ENCODE measurements at places on chromosomes 12 and 14.

DNA sequence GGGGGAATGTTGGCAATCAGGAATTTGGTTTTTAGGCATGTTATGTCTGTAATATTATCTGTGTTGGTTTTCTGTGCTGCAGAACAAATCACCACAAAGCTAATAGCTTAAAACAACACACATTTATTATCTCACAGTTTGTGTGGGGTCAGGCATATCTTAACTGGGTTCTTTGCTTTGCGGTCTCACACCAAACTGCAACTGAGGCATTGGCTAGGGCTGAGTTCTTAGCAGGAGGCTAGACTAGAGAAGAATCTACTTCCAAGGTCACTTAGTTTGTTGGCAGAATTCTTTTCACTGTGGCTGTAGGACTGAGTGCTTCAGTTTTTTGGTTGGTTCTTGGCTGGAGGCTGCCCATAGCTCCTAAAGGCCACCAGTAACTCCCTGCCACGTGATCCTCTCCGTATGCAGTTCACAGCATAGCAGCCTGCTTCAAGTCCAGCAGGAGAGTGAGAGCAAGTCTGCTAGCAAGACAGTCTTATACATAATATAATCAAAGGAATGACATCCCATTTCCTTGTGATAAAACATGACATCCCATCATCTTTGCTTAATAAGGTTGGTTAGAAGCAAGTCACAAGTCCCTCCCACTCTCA is 21.6 kb downstream of the ATF1 start:
- DNase-seq = no peak

DNA sequence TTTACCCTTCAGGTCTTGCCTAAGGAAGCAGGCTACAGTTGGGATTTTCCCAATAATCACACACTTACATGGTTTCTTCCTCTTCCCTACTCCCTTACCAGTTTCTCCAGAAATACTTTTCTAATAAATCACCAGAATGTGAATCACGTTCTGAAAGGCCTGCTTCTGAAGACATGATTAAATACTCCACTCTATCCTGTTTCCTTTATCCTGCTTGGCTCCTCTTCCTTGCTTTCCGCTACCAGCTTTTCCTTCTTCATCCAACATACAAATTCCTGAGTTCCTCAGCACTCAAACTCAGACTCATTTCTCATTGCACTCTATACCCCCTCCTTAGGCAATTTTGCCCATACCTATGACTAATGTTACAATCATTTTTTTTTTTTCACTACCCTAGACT is 118.3 kb downstream of the MGAT4C start:
- no peak for DNase-seq

- DNase-seq = peak; percentile 14
Observed at GRCh38 chr12:70267550-70267949, 24.3 kb downstream of the CNOT2 start.

GRCh38 chr14:88937706-88938105 is 113.3 kb downstream of the TTC8 start:
- DNase-seq = no peak

- DNase-seq = no peak
Observed at GRCh38 chr14:66143387-66144112, 342.6 kb upstream of the CCDC196 start.

DNA sequence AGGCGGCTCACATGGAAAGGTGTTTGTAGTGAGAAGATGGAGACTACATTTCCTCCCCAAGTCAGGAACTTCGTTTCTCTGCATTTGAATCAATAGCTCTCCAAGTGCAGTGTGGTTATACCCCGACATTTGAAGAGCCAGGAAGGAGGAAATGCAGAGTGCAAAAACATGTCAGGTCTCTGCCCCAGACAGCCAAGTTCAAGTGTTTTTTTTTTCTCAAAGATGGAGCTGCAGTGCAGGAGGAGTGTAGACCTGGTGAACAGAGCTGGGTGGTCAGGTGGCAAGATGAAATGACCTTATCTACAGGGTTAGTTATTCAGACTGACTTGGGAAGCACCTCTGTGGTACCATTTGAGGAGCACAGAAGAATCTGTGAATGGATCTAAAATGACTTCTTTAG is 21.3 kb downstream of the MLXIP start:
- DNase-seq = no peak

- DNase-seq = peak; percentile 64
Observed at GRCh38 chr14:95515596-95516552, 576 bp downstream of the SYNE3 start.

DNA sequence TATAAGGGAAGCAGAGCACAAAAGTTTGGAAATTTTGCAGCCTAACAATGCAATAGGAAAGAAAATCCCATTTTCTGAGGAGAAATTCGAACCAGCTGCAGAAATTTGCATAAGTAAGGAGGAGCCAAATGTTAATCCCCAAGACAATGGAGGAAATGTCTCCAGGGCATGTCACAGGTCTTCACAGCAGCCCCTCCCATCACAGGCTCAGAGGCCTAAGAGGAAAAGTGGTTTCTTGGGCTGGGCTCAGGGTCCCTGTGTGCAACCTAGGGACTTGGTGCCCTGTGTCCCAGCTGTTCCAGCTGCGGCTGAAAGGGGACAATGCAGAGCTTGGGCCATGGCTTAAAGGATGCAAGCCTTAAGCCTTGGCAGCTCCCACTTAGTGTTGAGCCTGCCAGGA is 190.0 kb downstream of the MDGA2 start:
- DNase-seq = no peak

DNA sequence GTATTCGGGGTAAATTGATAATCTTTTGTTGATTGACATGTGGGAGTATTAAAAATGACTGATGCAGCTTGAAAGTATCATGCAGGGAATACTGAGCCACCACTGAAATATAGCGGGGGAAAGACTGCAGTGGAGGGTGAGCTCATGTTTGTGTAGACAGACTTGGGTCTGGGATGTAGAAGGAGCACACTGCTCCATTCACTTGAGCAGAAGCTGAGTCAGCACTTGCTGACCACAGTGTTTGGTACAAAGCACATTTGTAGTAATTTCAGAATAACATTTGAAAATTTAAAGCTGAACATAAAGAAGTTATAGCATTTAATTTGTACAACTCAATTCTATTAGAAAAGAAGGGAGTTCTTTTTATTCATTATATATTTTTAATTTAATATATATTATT is 304.3 kb upstream of the PRICKLE1 start:
- no peak for DNase-seq

DNA sequence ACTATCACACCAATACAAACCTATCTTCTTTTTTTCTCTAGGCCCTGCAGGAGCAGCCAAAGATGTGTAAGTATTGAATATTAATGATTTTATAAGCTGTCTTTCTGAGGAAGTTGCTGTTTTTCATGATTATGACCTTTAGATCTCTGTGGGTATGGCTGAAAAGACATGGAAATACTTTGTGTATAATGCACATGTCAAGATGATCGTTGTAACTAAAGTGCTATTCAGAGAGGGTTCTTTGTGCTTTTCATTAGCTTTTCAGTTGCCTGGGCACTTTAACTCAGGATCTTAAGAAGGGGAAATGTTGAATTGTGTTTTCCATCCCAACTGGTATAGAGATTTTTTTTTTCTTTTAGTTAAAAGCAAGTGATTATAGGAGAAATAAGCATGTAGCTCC is 18.1 kb downstream of the C12orf75 start:
- DNase-seq = no peak

DNA sequence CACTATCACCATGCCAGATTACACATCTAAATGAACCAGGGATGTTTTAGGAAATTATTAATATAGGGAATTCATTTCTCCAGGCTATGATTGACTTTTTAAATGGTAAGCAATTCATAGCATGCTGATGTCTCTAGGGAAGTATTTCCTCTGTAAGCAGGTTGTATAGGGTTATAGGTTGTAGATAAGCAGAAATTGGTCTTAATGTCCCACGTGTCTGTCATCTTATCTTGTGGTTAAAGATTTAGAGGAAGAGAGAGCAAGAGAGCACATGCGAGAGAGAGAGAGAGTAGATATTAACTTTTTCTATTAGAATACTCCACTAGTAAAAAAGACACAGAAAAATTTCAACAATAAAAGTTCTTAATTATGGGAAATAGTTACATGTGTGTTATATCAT is 32.6 kb downstream of the TRHDE start:
- no peak for DNase-seq

GRCh38 chr14:90781344-90781761 is 34.9 kb downstream of the TTC7B start:
- no peak for DNase-seq

- DNase-seq = no peak
Observed at GRCh38 chr12:108234158-108234557, 105.0 kb downstream of the CMKLR1 start.

DNA sequence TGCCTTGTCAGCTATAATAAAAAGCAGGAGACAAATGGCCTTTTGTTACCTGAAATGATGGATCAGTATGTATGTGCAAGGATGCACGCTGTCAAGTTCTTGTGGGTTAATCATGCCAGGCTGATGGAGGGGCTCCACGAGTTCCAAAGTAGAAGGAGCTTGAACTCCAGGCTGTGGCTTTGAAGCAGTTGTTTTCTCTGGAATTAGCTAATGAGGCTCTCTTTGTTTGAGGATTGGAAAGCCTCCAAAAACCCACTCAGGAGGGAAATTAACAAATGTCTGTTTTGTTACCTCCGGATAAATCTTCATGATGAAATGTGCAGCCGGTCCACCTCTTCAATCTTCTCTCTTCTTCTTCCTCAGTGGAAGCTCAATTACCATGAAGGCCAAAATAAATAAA is 605.5 kb downstream of the DIO2 start:
- DNase-seq = peak; percentile 95

DNA sequence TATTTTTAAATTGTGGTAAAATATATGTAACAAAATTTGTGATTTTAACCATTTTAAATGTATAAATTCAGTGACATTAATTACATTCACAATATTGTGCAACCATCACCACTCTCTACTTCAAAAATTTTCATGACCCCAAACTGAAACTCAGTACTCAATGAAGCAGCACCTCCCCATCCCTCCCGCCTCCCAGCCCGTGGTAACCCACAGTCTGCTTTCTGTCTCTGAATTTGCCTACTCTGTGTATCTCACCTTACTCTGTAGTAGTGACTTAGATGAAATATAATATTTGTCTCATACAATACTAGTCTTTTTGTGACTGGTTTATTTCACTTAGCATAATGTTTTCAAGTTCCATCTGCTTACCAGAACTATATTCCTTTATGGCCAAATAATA is 36.2 kb downstream of the EML1 start:
- DNase-seq = no peak

DNA sequence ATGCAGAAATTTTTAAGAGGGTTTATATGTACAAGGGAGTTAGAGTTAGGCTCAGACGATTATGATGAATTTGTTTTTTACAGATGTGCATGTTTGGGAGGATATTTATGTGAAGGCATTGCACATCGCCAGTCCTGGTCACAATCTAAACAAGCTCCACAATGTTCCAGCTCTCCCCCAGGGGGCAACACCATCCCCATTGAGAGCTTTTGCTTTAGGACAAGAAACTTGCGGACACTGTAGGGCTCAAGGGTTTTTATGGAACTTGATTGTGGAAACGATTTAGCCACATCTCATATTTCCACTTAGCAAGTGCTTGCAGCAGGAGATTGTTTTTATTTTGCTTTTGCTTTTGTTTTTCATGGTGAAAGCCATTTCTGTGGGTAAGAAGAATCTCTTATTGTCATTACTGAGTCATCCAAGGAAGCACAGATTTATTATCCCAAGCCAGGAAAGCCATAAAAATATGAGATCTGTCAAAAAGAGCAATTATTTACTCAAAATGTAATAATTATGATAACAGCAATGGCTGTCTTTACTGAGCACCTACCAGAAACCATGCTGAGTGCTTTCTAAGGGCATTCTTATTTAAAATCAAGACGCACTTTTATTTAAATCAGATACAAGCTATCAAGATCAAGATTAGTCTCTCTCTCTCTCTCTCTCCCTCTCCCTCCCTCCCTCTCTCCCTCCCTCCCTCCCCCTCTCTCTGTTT is 276.7 kb upstream of the SRRM4 start:
- DNase-seq = no peak

GRCh38 chr12:131242741-131243496 is 289.2 kb downstream of the ADGRD1 start:
- DNase-seq = no peak

DNA sequence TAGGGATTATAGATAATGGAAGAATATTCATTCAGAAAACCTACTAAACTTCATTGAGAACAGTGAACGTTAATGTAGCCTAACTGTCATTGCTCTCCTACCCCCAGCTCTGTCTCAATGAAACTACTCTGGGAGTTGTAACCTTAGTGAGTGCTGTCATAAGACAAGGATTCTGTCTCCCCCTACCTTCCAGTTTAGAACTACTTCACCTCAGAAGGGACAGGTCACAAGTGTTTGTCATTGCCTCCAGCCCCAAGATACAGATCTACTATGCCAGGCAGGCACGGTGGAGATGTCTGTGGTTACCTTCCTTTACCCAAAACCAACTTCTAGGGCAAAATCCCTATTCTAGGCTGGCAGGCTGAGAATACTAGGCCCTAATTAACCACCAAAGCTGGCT is 833.1 kb upstream of the SEL1L start:
- no peak for DNase-seq

- DNase-seq = no peak
Observed at GRCh38 chr14:72532686-72533454, 361.0 kb downstream of the DPF3 start.

- DNase-seq = no peak
Observed at GRCh38 chr14:68649476-68650189, 143.2 kb downstream of the ZFP36L1 start.

- DNase-seq = no peak
Observed at GRCh38 chr12:47017901-47018475, 61.4 kb upstream of the PCED1B start.

GRCh38 chr12:57744194-57744776 is 554 bp upstream of the TSPAN31 start:
- peak; percentile 79 for DNase-seq

DNA sequence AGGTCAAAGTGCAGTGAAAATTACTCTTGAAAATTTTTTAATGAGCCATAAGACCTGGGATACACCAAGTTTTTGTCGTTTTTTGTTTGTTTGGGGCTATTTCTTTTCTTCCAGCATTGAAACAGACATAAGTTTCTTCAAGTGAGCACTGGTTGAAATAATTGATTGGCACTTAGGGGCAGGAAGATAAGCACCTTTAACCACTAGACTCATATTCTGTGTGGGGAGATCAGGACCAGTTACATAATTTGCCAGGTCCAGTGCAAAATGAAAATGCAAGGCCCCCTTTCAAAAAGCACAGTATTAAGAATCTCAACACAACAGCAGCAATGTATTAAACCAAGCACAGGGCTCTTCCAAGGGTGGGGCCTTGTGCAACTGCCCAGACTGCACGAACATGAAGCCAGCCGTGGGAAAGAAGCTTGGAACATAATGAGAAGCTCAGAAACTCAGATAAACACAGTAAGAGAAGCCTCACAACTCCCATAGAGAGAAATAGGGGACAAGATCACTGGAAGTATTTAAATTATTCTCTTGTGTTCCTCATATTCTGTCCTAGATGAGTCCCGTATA is 3.2 kb upstream of the TCP11L2 start:
- no peak for DNase-seq

- DNase-seq = no peak
Observed at GRCh38 chr12:101920906-101921305, 43.5 kb downstream of the DRAM1 start.

- DNase-seq = no peak
Observed at GRCh38 chr14:83096092-83096491, 1562.4 kb upstream of the SEL1L start.
